ENCODE measurements at places on chromosomes 3 and 15.

GRCh38 chr3:180802837-180803236, 109.6 kb upstream of the FXR1 start:
- DNase-seq, result no peak

DNA sequence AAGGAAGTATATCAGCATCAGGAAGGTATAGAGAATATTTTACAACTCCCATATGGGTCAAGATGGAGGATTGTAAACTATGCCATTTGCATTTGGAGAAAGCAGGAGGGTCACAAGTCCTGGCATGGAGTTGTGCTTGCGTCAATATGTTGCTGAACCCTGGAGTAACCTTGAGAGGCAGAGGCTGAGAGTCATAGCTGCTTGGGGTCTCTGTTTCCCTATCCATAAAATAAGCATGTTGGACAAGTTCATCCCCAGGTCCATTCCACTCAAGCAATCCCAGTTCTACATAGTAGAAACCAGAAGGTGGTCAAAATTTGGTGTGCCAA, 273.6 kb downstream of the MECOM start:
- DNase-seq, result no peak

- peak; percentile 63 for DNase-seq
Observed at GRCh38 chr3:10164546-10165393, at the start of gene IRAK2. TSS of gene IRAK2 (plus strand) at chr3:10164919. CDS start at chr3:10164955, 36 bp downstream.

DNA sequence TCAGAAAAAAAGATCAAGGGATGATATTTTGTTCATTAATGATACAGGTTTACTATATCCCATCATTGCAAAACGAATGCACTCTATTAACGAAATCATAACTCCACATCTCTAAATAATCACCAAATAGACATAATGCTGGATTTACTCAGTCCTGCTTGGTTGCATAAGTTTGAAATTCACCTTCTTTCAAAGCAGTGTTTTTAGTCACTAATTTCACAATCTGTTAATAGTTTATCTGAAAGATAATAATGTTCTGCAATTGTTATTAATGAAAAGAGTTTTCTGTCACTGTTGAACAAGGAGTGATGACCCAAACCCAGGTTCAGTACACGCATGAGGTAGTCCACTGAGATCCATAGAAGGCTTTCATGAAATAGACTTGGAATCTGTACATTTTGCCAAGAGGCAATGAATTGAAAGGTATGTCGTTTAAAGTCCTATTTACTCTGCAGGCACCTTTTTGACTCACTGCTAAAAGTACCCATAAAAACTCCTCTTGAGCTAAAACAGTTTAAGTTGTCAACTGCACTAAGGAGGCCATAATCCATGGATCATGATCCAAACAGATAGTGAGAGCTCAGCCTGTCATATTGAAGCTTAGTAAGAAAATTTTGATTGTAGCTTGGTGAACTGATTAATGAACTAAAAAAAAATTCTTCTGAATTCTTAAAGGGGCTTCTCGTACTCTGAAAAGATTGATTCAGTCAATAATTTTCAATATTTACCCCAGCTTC, 75.6 kb upstream of the MBNL1 start:
- DNase-seq, result no peak

- DNase-seq, result no peak
Observed at GRCh38 chr3:29363110-29363509, 82.2 kb downstream of the RBMS3 start.

DNA sequence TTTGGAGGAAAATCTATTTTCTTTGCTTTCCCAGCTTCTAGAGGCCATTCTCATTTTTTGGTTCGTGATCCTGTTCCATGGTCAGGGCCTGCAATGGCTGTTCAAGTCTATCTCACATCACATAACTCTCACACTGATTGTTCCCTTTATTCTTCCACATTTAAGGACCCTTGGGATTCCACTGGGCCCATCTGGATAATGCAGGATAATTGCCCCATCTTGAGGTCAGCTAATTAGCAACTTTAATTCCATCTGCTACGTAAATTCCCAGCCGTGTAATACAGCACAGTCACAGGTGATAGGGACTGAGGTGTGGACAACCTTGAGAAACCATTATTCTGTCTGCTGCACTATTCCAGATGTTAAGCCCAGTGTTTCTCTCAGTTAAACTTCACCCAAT, 311.6 kb upstream of the CNTN4 start:
- DNase-seq, result no peak

DNA sequence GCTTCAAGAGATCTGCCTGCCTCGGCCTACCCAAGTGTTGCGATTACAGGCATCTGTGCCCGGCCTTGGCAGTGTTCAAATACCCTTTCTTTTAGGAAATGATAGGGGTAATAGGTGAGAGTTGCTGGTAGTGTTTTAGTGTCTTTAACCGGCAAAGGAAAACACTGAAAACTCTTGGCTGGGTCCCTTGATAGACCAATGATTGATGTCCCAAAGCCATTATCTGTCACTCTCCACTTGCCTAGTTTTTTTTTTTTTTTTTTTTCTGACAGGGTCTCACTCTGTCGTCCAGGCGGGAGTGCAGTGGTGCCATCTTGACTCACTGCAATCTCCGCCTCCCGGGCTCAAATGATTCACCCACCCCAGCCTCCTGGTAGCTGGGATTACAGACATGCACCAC, 19.7 kb downstream of the EBLN2 start:
- no peak for DNase-seq

DNA sequence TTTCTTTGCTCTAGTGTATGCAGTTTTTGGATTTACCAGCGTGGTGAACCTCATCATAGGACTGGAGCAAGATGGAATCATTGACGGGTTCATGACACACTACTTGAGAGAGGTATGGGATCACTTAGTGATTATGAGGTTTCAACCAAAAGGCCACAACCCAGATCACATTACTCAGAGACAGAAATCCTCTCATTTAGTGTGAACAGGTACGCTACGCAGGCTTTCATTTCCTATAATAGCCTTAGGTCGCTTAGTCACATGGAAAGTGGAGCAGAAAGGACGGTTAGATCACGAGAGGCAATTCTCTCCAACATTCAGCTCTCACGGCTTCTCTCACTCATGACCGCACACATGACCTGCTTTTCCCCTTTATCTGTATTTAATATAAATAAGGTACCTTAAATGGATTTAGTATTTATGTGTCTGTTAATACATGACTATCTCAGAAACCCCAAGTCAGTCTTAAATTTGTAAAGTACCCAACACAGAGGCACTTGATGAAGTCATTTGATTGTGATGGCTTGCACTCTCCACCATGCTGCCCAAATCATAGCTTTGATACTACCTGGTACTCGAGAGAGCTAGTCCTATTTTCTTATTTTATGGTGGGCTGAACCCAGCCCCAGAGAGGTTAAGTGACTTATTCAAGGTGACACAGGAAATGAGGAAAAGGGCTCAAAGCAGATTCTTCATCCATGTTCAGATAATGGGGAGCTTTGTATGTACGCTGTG, 8.6 kb downstream of the TM6SF1 start:
- no peak for DNase-seq

GRCh38 chr3:51102396-51102795, 282.7 kb upstream of the MANF start:
- DNase-seq, result no peak

- DNase-seq, result peak; percentile 38
Observed at GRCh38 chr3:187888701-187889100, 143.4 kb upstream of the BCL6 start.

- DNase-seq, result no peak
Observed at GRCh38 chr3:168470380-168470779, 374.7 kb upstream of the GOLIM4 start.

- DNase-seq, result no peak
Observed at GRCh38 chr3:102135316-102135715, 286.0 kb downstream of the NFKBIZ start.

GRCh38 chr3:126847061-126847460, 135.9 kb upstream of the PLXNA1 start:
- no peak for DNase-seq

DNA sequence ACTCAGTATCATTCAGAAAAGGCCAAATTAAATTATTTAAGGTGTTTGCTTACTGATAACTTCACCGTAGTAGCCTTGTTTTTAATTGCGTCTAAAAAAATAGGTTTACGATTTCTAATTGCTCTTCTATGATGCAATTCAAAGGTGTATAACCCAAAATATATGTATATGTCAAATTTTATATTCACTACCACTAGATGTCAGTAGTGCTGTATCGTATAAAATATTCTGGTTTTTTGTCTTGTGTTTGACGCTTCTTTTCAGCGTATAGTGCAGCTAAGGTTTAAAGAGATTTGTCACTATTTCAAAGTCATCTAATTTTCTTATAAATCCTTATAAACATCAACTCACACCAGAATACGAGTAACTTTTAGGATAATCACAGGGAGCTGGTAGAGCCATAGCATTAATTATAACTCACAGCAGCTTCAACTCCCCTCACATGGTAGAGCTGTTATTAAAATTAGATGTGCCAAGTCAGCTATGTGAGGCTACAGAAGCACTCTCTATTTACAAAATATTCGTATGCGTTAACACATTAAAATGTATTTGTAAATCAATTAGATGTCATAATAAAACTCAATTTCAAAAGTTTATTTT, 3.5 kb downstream of the PFN2 start:
- no peak for DNase-seq

- no peak for DNase-seq
Observed at GRCh38 chr3:183812761-183813445, 12.5 kb downstream of the MAP6D1 start.

GRCh38 chr3:86234506-86235254, 756.3 kb downstream of the VGLL3 start:
- DNase-seq, result no peak

GRCh38 chr15:68726246-68726645, 94.4 kb downstream of the ANP32A start:
- no peak for DNase-seq

DNA sequence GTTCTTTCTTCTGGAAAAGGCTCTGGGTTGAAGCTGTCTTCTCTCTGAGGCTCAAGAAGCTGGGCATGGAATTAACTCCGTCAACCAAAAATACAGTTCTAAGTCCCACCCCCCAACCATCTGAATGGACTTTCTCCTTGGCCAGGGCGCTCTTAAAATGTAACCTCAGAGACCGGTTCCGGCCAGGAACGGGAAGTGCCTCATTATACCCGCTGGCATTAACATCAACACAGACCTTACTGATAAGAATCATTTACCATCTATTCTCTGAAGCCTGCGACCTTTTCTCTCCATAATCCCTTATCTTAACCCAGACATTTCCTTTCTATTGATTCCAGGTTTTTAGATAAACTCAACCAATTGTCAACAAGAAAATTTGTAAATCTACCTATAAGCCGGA, 64.7 kb downstream of the ATP1B3 start:
- no peak for DNase-seq

DNA sequence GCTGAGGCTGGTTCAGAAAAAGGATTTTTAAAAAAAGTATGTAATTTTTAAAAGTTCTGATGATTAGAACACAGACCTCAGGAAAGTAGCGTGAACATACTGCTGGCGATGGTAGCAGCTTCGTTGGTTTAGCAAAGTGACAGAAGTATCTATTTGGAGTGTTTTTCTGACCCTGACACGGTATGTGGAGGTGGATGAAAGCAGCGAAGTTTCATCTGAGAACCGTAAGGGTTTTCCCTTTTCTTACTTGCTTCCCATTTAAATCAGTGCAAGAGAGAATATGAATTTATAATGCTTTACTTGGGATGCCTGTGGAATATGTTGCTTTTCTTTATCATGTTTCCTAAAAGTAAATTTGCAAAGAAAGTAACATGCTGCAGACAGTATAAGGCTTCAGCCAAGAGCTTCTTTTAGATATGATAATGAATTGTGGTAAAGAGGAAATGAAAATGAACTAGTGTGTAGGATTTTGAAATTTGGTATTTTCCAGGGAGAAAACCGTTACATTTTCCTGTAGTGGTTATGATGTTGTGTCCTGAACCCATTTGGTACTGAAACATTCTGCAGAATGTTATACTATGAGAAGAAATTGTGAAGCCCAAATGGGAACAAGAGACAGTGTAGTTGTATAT, 3.9 kb downstream of the CHST2 start:
- DNase-seq, result no peak

DNA sequence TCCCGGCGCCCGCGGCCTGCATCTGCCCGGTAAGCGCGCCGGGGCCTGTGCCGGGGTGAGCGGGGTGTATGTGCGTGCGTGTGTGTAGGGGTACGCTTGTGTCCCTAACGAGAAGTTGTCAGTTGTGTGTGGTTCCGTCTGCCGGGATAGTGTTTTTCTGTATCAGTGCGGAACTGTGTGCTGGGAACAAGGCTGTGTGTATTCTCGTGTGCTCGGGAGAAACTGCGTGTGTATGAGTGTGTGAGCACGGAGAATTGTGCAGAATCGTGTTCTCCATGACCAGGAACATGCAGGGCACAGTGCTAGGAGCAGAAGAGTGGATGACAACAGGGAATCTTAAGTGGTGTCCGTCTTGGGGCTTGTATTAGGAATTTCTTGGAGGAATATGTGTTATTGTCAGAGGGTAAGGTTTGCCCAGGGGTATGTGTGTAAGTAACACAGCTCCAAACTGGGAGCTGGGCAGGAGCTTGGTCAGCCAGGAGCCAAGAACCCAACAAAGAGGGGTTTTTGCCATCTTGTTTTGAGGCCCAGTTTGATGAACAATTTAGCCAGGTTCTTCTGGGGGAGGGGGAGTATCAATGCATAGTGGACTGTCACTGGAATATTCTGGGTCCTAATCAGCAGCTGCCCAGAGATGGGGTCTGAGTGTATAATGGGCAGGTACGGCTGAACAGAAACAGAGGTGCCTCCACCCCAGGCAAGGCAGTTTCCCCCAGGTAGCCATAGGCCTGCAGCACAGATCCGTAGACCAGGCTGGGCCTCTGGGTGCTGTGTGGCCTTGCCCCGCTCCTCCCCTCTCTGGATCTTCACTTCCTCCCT, 2.1 kb downstream of the ISL2 start:
- no peak for DNase-seq

- DNase-seq, result no peak
Observed at GRCh38 chr3:127224118-127224517, 31.2 kb downstream of the PRR23E start.

DNA sequence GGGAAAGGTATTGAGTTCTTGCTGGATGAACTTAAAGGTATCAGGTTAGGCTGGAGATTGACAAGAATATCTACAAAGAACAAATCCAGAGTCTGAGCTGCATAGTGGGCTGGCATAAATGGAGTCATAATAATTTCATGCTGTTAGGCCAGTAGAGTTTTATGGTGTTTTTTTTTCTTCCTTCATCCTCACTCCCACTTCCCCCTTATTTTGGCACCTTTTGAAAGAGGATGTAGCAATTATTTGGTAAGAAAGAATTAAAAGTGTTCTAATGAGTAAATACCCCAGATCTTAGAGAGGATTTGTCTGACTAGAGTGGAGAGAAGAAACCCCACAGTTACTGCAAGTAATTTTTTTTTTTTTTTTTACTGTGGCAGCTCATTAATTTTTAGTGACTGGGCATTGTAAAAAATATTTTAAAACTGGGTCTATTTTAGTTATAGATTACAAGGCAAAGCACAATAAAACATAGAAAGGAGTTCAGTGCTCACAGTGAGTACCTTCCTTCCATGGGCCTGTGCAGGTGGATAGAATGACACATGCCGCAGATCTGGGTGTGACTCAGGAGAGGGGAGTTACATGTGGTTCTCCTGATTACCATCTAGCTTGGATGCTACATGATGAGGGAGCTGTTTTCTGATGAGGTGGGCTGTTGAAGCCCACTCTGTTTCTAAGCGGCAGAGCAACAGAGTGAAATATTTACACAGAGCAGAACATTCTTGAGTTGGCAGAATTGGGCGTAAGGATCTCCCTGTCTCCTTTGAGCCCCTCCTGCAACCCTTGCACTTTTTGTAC, 5.3 kb downstream of the EDEM1 start:
- DNase-seq, result no peak

Measured in tibial nerve (tissue), 4 donors.